Thyroid gland (tissue), 4 donors: ENCODE measurements at places on chromosomes 2 and 18. TPM values are rescaled to one million over a fixed set of nuclear protein-coding genes. Genes with fewer than 3 reads are reported as not detected.
A peak's percentile ranks its signal among the peaks of the same experiment; 100 is the strongest.

Gene ZDBF2
- 14.5 TPM for total RNA-seq

Gene IRS1
- 96.4 TPM for total RNA-seq

Gene OTOS
- 4.3 TPM for total RNA-seq

Gene DNAJC5G
- total RNA-seq: 0.33 TPM

- peaks cover 33% of the 10 kb centered on the region for H3K4me1 ChIP-seq
- peak overlapping the region; percentile 96 for H3K27ac ChIP-seq
- peak overlapping the region; percentile 57 for H3K4me3 ChIP-seq
- DNase-seq: no peak
- H3K36me3 ChIP-seq: no peaks in the 10 kb centered on the region
Measured at GRCh38 chr2:69641887-69642708, 1.4 kb downstream of the AAK1 start.
